Right forelimb (tissue), 1 donor: ENCODE measurements at places on chromosomes 2 and 18.
A peak's percentile ranks its signal among the peaks of the same experiment; 100 is the strongest.

DNA sequence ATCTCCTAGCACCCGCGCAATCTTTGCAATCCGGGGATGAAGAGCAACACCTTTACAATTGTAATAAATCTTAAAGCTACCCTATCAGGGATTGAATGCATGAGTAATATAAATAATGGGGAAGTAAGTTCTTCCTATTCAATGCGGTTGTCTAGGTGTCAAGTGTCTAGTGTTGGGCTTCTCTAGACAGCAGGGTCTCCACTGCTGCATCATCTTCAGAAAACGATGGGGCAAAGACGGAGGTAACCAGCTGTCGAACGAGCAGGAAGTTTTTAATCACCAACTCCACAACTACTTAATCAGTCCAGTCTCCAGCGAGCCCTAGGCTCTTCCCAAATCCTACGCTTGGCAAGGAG, 573 bp downstream of the STAM2 start:
- no peak for DNase-seq

GRCh38 chr2:34254272-34254878, 655.3 kb upstream of the FAM98A start:
- no peak for DNase-seq

DNA sequence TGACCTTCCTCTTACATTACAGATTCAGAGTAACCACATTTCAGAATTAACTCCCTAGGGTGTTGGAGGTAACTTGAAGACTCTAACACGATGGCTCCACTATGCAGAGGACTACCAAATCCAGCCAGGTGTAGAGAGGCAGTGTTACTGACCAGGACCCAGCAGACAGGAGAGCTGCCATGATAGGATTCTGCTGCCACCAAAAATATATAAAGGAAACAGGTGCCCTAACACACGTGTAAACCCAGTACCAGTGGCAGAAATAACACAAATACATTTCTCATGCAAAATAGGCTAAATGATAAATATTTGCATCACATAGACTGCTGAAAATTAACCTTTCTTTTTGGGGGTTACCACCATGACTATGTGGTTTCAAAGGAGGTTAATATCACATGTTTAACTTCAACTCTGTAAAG, 7.0 kb downstream of the ZBTB14 start:
- DNase-seq: no peak

GRCh38 chr2:231515603-231516002, 14.6 kb downstream of the NMUR1 start:
- no peak for DNase-seq

DNA sequence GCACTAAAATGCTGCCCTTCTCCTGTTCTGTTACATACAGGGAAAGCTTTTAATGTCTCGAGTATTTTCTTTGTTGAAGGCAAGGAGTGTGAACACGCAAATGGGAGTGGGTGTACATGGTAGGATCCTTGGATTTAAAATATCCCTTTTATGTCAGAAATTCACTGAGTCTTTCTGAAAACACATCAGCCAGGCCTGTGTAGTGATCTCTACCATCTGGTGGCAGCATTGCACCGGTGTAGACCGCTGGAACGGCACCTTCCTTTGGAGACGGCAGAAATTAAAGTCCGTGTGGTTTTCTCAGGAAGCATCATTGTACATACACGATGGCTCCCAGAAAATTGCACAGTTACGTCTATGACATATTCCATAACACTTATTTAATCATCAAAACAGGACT, 515.8 kb downstream of the GALR1 start:
- DNase-seq: peak; percentile 60

- no peak for DNase-seq
These were observed 3.2 kb downstream of the LYPD6 start for GRCh38 chr2:149333636-149334035.

DNA sequence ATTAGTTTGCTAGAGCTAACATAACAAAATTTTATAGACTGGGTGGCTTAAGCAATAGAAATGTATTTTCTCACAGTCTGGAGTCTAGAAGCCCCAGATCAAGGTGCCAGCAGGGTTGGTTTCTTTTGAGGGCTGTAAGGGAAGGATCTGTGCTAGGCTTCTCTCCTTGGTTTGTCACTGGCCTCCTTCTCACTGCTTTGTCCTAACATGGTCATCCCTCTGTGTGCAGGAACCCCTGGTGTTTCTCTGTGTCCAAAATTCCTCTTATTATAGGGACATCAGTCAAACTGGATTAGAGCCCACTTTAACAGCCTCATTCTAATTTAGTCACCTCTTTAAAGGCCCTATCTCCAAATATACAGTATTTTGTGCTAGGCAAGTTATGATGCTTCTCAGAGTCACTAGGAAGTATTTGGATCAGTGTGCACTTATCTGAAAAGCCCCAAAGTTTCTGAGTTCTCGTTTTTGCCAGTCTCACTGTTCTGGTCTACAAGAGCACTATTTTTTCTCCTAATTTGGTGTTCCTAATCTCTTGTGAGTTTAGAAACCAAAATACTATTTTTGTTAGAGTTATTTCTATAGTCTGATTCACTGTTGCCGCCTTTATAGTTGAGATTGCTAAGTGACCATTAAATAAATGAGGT, 29.0 kb downstream of the ZC3H6 start:
- no peak for DNase-seq

- no peak for DNase-seq
These were observed 258.3 kb downstream of the PRKCE start for GRCh38 chr2:45909677-45910191.

- no peak for DNase-seq
These were observed 442.2 kb upstream of the SETBP1 start for GRCh38 chr18:44238454-44238853.

DNA sequence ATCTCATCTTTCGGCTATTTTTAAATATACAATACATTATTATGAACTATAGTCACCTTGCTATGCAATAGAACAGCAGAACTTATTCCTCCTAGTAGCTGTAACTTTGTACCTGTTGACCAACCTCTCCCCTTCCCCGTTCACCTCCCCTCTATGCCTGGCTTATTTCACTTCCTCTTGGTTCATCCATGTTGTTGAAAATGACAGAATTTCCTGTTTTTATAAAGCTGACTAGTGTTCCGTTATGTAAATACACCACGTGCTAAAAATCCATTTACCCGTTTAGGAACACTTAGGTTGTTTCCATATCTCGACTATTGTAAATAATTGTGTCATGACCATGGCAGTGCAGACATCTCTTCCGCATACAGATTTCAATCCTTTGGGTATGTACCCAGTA, 10.3 kb downstream of the ALPI start:
- DNase-seq: no peak

GRCh38 chr18:37889963-37890362, 324.4 kb upstream of the CELF4 start:
- DNase-seq: no peak

DNA sequence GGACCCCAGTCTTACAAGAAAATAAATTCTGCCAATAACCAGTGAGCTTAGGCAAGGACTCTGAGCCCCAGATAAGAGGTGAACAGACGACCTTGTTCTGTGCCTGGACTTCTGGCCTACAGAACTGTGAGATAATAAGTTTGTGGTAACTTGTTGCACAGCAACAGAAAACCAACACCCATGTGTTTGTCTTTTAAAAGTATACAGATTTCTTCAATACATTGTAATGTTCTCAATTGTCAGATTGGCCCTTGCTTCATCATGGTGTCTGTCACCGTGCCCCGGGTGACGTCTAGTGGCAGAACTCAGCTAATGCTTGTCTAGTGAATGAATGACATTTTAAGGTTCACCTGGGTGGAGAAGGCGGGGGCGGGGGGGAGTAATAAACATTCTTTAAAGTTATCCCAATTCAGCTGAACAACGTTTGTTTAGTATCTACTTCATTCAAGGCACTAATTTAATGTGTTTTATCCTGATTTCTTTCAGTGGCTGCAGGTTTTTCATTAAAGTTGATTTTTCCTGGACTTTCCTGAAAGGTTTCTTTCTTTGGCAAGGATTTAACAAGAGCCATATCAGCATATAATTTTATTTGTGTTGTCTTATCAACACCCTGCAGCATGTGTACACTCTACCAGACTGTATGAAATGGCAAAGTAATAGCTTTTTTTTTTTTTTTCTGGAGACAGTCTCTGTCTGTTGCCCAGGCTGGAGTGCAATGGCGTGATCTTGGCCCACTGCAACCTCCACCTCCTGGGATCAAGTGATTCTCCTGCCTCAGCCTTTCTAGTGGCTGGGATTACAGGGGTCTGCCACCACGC, 123.8 kb upstream of the DLX2 start:
- no peak for DNase-seq

- DNase-seq: no peak
These were observed 230.0 kb upstream of the PARD3B start for GRCh38 chr2:204315236-204315662.

GRCh38 chr2:116442418-116442817, 1372.1 kb upstream of the DDX18 start:
- DNase-seq: no peak
